ENCODE measurements at places on chromosomes 12 and 14.

GRCh38 chr14:54532111-54533012 is 22.7 kb downstream of the CGRRF1 start:
- no peak for DNase-seq

DNA sequence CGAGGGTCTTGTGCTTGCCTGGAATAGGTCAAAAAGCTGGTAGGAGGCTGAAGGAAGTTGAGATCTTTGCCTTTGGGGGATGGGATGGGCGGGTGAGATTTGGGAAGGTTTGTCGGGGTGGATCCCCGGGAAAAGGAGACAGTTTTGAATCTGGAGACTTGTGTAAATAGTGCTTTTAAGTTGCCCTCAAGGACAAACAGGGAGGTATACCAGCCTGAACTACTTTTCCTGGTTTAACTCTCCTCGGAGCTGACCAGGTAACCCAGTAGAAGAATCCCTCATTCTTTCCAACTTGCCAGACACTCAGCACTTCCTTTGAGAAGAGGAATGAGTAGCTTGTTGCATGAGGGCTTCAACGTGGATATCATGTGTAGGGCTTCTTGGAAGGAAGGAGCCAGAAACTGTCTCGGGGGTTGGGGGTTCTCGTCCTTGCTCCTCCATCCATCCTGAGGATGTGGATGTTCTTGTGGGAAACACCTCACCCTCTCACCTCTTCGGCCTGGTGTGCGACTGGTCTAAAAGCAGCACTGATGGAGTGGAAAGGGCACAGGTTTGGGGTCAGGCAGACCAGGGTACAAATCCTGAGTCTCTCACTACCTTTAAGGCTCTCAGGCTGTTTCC is 1.9 kb downstream of the TEAD4 start:
- no peak for DNase-seq

DNA sequence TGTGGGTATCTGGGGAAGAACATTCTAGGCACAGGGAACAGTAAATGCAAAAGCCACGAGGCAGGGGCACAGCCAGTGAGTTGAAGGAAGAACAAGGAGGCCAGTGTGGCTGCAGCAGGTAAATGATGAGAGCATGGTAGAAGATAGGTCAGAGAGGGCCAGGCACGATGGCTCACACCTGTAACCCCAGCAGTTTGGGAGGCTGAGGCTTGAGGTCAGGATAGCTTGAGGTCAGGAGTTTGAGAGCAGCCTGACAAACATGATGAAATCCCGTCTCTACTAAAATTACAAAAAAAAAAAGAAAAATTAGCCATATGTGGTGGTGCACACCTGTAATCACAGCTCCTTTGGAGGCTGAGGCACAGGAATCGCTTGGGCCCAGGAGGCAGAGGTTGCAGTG is 86.7 kb upstream of the ESRRB start:
- DNase-seq: no peak

DNA sequence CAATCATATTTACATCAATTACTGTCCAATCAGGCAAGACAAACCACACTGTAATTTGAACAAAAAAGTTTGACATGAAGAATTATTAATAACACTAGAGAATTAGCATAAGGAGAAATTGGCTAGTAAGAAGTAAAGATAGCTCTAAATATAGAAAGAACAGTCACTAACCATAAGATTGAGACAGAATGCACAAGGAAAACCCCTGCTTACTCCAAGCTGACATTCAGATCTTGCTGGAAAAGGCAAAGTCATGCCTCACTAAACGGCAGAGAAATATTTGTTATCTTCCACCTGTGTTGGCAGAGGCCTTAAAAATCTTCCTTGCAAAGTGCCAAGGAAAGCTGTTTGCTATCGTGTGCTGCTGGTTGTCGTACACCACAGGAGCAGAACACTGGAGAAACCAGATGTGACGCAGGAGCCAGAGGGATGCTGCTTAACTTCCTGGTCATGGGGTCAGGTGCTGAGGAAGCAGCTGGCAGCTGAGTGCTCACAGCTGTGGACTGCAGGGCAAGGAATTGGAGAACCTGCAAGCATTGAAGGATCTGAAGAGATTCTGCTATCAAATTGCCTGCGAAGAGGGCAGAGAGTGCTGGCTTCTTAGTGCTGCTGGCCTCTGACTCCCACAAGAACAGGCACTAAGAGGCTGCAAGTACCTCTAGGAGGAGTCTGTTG is 1323.3 kb downstream of the LRFN5 start:
- DNase-seq: no peak

DNA sequence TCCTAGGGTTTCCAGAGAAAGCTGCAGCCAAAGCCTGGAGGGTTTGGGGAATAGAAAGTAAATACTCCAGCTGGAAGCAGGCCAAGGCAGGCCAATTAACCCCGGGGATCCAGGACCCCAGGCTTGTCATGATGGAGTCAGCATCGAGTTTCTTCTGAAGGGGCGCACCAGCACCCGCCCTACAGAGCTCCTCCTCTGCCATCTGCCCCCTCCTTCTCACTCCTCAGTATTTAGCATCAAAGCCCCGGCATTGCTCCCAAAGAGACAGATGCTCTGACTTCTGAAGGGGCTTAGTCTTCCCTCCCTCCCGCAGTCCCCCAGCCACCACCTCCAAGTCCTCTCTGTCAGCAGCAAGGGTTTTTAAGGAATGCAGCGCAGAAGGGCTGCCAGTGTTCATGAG is 285.1 kb upstream of the NOS1 start:
- no peak for DNase-seq

DNA sequence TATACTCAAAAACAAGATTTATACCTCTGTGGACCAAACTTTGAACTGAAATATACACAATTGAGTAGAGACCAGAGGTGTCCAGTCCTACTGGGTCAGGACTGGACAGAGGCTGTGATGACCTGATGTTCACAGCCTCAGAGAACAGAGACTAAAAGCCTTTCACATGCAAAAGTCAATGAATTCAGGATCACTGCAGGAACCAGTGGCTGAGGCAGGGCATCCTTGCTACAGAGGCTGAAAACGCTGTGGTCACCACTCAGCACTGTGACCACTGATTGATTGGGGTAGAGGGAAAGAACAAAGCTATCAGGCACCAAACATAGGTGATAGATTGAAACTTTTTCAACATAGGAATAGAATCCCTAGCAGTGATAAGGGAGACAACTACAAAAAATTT is 25.1 kb downstream of the GRIP1 start:
- DNase-seq: no peak

DNA sequence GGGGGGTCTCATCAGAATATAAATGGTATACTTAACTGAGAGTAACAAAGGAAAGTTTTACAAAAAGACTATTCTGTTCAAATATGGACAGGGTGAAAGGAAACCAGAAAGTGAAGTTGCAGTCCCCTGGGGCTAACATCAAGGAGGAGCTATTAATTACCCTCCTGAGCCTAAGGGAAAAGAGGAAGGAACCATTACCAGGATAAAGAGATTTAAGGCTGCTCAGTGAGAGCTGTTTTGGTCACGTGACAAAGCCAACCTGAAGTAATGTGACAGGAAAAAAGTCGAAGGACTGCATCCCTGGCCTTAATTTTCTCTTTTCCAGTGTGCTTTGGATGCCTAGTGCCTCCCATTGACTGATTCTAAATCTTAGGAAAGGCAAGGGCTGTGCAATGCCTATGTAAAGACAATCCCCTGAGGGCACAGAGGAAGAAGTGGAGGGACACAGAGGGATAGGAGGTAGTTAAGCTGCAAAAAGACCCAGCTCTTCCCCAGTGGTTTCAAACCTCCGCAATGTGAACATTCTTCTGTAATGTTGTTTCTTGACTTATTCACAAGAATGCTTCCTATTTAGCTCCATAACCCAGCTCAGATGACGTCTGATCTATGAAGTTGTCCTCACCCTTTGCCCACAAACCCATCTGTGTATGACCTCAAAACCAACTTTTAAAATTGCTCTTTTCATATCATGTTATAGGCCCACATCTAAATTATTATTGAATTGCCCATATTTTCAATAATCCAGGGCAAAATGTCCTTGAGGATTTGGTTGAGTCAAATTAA is 187.7 kb upstream of the DCN start:
- DNase-seq: no peak

DNA sequence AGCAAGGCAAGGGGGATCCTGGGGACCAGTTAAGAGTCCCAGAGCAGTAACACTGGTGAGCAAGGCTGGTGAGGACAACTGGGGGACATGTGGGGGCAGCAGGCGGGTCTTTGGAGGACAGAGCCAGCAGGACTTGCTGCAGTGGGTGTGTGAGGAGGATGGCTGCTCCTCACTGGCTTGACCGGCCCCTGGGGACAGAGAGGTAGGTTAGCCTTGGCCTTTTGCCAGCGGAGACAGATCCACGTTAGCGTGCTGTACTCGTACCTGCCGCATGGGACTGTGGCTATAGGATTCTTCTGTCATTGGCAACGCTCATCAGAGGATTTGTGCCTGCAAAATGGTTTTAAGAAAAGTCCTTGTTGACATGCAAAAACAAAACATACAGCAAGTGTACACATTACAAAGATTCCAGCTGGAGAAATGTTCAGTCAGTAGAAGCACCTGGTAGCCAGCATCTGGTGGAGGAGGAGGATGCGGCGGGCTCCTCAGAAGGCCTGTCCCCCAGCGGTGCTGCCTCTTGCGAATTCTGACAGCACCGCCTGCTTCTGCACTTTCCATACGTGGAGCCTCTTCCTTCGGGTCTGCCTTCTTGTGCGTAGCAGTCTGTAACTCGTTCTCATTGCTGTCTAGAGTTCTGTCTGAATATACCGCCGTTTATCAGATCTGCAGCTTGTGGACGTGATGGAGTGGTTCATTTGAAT is 91.3 kb downstream of the EP400 start:
- no peak for DNase-seq

DNA sequence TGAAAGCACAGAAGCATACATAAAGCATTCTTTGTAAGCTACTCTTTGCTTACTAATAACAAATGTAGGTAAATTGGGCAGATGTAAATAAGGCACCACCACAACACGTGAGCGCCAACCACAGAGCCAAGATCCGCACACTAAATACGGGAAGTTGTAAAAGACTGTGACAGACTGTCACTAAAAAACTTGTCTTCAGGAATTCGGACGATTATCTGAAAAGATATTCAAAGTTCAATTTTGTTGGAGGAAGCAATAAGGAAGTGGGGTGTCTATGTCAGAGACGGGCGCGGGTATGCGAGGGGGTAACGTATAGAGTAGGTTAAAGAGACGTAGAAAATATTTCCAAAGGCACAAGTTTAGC is 1.5 kb upstream of the HSP90B1 start:
- DNase-seq: no peak

- DNase-seq: no peak
Measured at GRCh38 chr12:103504606-103505005, 8.8 kb upstream of the C12orf42 start.

DNA sequence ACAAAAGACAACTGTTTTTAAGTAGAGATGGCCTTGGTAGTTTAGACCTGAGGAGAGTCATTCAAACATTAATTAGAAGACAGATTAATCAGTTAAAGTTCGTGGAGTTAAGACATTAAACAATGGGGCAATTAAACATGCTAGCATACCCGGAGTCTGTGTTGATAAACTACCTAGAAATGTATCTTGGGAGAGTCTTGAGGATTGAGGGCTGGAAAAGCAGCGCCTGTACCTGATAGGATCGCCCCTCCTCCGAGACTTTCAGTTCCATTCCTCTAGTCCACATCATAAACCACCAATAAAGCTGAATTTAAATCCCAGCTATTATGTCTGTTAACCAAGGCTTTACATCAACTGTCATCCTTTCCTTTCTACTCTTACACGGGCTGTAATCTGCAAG is 1.0 kb upstream of the KRAS start:
- DNase-seq: no peak

GRCh38 chr14:64760146-64760755 is 56.0 kb downstream of the PLEKHG3 start:
- no peak for DNase-seq

DNA sequence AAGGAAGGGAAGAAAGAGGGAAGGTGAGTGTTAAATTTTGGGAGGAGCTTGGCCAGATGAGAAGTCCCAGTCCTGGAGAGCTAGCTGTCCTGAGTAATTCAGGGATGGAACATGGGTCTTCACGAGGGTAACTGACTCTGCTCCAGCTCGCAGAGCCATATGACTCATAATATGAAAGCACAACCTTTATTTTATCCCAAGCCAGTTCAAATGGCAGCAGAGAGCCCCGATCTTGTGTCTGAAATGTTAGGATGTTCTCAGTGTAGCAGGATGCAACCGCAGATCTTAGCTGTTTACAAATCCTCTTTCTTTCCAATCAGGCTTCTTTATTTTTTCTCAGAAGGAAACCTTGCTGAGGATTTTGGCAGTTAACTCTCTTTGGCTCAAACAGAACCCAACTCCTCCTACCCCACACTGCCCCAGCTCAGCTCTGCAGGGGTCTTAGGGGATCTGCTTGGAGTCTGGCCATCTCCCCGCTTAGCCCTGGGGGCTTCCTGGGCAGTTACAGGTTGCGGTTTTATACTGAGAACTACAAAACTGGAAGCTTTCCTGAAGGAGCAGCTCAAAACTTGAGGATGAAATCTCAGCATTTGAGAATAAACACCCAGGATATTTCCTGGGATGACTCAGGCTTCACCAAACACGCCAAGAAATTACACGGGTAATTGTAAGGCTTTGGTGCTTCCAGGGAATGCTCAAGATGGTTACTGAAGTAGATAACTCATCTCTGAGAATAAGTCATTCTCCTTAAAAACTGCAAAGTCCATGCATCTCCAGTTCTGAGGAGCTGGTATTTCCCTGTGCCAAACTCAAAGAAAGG is 92.5 kb downstream of the VCPKMT start:
- DNase-seq: peak; percentile 62

DNA sequence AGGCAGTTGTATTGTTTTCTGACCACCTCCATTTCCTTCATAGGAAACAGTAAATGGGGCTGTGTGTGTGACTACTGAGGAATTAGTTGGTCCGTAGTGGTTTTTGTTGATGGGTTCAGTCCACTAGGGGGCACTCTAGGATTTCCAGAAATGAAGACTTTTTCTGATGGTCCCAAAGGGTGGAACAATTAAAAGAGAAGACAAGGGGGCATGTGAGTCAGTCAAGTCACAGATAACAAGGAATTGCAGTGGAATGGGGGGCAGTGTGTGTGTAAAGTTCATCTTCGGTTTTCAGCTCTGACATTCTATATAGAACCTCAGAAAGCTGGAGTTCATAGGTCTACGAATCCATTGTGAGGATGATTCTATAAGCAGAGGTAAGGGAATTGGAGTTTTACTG is 186.6 kb upstream of the OR4E1 start:
- DNase-seq: no peak

DNA sequence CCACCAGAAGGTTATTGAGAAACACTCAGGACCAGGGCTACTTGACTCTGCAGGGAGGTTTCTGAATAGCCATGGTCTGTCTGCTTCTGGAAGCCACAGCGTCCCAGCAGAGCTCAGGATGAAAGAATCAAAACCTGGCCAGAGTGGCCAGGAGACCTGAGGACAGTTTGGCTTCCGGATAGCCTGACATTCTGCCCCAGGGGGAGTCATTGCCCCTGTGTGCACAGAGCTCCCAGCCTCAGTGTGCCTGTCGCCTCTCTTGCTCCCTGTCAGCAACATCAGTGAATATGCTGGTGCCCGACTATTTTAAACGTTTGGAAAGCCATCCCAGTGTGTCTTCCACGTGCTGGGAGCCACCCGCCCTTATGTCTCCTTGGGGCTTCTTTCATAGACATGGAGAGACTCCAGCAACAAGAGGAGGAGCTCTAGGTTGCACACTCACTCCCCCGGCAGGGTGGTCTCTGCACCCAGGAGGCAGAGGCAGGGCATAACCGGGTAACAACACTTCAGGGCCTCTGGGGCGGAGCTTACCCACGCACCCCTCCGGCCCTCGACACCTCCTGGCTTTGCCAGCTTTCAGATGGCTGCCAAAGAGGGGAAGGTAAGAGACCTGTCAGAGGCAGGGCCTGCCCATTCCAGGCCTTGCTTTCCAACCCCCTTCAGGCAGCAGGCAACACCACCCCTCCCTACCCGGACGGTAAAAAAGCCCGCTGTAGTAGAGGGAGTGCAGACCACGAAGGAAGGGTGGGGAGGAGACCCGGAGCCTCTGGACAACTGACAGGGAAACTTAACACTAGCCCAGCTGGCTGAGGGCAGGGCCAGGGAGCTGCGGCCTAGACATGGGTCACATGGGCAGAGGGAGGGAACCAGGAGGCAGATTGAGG is 19.0 kb upstream of the SLC6A12 start:
- DNase-seq: no peak

All from amniotic stem cell (primary cell).